ENCODE measurements at places on chromosomes 16 and 17.

GRCh38 chr17:17119533-17119932, 77.3 kb downstream of the MPRIP start:
- no peak for DNase-seq

DNA sequence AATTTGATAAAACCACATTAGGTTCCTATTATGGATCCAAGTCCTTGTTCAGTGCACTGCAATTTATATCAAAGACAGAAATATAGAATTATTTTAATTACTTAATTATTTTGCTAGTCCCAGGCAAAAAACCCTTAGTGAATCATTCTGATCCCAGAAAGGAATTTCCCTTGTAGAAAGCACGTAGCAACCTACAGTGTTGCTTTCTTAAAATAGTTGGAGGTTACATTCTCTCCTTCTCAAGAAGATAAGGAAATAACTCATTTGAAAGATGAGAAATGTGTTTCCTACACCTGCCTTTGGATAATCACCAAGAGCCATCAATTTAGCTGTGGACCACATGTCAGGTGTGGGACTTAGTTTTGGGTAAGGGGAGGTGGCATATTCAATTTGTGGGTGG, 434.9 kb downstream of the SHISA9 start:
- no peak for DNase-seq

GRCh38 chr16:23486480-23486879, 23.8 kb downstream of the GGA2 start:
- no peak for DNase-seq

DNA sequence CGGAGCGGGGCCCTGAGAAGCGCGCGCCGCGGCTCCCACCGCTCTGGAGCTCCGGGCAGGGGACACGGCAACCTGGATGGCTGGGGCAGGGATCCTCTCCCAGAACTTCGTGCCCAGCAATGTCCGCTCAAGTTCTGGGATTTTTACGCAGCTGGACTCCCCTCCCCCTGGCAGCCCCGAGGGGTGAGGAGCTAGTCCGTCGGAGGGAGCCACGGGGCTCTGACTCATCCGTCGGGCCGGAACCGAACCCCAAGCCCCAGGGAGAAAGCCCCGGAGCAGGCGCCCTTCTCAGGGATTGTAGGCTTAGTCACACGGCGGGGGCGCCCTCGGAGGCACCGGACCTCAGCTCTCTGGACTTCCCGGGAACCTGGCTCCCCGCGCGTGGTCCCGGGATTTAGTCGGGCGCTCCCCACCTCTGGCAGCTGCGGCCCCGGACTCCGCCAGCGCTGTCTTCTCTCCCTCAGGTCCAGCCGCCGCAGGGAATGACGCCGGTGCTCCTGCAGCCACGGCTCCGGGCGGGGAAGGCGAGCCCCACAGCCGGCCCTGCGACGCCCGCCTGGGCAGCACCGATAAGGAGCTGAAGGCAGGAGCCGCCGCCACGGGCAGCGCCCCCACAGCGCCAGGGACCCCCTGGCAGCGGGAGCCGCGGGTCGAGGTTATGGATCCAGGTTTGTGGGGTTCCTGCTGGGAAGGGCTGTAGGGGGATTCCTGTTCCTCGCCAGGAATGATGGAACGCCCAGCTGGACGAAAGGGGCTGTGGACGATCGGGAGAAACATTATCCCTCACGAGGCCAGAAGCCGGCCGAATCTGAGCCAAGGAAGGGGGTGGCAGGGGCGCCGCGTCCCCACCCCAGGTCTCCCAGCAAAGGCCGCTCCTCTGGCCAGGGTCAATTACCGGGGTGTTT, 830 bp downstream of the SPHK1 start:
- DNase-seq, result no peak

DNA sequence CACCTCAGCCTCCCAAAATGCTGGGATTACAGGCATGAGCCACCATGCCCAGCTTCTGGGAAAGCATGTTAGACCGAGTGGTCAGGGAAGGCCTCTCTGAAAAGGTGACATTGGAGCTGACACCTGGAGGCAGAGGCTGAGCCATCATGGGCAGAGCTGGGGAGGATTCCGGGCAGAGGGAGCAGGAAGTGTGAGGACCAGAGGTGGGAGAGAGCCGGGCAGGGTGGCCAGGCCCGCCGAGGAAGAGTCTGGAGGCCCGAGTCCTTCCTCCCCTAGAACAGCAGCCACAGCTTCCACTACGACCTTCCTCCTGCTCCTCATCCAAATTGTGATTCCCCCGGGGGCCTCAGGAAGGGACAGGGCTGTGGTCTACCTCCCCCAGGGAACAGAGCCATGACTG, 74.7 kb downstream of the COG7 start:
- no peak for DNase-seq

GRCh38 chr17:48219617-48220016, 112.1 kb downstream of the SNX11 start:
- DNase-seq, result no peak

GRCh38 chr17:36674278-36674650, 72.9 kb downstream of the MRM1 start:
- DNase-seq, result no peak

- no peak for DNase-seq
These were observed 16.3 kb downstream of the DNAI2 start for GRCh38 chr17:74290340-74290739.

GRCh38 chr17:65163990-65164495, 26.9 kb downstream of the RGS9 start:
- no peak for DNase-seq

GRCh38 chr17:5418858-5419355, 555 bp downstream of the NUP88 start:
- DNase-seq, result no peak

DNA sequence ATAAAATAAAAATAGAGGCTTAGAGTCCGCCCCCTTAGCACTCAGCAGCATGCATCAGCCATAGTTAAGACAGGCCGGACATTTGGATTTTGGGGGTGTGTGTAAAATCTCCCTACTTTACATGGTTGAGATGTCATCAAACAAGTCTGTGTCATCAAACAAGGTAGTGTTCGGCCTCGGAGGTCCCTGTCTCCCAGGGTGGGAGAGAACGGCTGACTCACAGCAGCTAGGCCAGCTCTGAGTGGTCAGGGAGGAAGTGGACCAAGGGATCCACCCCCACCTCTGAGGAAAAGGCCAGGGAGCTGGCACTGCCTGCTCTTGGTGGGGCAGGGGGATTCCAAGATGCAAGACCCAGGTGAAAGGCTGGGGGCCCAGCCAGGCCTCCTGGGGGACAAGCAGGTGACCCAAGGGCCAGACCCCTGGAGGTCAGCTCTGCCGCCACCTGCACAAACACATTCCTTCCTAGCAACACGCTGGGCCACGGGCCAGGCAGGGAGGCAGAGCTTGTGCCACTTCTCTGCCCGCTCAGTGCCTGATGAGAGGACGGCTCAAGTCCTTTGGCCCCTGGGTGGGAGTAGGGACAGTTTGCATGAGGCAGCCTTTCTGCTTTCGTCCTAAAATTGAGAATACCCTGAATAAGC, 28.5 kb downstream of the KIFC3 start:
- no peak for DNase-seq

- no peak for DNase-seq
These were observed 7.8 kb downstream of the NACA2 start for GRCh38 chr17:61583242-61583641.

GRCh38 chr16:57289391-57290257, 5.2 kb upstream of the PLLP start:
- DNase-seq, result no peak

DNA sequence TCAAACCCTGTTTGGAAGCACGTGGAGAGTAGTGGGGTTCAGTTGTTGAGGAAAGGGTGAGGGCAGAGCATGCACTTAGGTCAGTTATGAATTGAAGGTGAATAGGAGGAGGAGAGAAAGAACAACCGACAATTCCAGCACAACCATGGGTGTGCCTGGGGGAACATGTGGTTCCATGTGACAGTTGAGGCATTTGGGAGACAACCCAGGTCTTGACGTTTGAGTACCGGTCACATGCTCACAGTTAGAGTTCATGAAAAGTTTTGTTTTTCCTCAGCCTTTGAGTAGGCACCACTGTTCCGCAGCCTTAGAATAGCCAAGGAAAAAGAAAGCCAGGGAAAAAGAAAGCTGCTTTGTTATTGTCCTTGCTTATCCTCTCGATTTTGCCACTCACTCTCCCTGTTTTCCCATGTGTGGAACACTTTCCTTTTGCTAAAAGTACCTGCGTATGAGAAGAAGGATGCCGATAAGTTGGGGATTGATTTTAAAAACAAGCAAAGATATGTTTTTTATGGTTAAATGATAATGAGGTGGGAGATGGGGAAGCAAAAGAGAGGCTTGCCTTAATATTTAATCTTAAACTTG, 25.6 kb upstream of the ABCC11 start:
- no peak for DNase-seq

DNA sequence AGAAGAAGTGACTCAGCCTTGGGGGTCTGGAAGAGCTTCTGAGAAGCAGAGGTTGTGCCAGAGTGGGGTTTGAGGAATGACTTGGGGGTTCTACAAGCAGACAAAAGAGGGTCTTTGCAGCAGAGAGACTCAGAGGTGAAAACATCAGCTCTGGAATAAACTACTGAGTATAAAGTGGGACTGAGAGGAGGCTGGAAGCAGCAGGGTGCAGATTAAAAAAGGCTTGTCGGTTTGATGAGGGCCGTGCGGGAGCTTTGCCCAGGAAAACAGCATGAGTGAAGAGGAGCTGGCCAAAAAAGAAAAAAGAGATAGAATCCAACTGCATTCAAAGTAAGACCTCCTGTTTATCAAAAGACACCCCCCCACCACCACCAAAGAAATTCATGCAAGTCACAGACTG, 13.1 kb upstream of the ACE start:
- no peak for DNase-seq

DNA sequence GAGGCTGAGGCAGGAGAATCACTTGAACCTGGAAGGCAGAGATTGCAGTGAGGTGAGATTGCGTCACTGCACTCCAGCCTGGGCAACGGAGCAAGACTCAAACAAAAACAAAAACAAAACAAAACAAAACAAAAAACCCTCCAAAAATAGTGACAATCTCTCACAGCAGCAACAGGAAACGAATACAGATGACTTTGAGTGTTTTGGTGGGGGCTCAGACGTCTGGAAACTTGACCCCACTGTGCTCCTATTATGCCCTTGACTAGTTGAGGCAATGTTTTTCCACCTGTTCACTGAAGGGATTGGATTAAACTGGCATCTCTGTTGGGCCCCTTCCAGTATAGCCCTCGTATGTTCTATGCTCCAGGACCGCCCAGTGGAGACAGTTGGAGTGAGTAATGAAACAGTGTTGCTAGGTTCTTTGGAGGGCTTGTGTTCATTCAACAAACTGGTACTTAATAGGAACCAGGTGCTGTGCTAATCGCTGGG, 167.0 kb downstream of the UTP18 start:
- peak; percentile 21 for DNase-seq
